ENCODE measurements at places on chromosomes 5 and 9.

DNA sequence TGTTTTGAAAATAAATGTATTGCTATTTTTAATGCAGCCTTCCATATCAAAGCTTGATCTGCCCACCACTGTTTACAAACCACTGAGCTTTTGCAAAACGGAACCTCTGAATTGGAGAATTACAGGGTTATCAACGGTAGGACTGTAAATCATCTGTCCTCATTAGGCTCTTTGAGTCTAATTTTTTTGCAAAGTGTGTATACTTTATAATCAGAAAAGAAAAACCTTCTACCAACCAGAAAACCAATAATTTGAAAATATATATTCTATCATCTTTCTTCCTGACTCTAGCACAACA lies 6.8 kb upstream of the SLC2A8 start:
- no peak for DNase-seq

GRCh38 chr9:123356851-123357742 lies 1.1 kb downstream of the CRB2 start:
- DNase-seq = no peak

- DNase-seq = peak; percentile 32
These were observed 45.3 kb downstream of the SLC36A1 start for GRCh38 chr5:151492729-151493128.

DNA sequence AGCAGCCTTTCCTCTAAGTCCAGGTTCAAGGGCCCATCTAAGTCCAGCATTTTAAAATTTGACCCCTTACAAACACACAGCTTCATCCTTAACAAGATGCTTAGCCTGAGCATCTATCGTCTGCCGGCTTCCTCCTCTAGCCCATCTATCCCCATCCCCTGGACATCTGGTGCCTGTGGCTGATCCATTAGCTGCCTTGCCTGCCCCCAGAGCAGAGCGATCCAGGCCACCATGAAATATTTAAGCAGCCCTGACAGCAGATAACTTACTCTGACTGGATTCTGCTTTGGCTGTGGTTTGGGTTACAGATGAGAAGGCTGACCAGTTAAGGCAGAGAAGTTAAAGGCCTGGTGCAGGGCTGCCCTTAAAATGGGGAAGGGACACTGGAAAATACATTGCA lies 30.9 kb upstream of the CPEB4 start:
- DNase-seq = no peak

- peak; percentile 51 for DNase-seq
These were observed 378 bp downstream of the DROSHA start for GRCh38 chr5:31531543-31531887.

GRCh38 chr9:115635680-115636383 lies 517.8 kb upstream of the PAPPA start:
- no peak for DNase-seq

GRCh38 chr5:108143581-108143980 lies 238.3 kb downstream of the FBXL17 start:
- DNase-seq = no peak

- DNase-seq = no peak
These were observed 72.8 kb downstream of the PRRT1B start for GRCh38 chr9:131618071-131618479.

DNA sequence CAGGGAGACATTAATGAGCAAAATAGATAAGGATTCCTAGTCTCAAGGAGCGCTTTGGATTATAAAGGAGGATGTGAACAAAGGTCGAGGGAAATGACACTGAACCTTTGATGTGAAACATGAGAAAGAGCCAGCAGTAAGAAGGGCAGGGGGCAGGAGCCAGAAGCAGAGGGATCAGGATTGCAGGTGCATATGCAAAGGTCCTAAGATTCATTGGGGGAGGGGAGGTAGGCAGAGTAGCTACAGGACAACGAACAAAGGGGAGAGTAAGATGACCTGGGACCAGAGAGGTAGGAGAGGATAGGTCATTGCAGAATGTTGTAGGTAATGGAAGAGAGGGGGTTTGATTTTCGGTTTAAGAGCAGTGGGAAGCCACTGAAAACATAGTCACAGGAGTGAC lies 129.2 kb upstream of the TRPM3 start:
- no peak for DNase-seq

DNA sequence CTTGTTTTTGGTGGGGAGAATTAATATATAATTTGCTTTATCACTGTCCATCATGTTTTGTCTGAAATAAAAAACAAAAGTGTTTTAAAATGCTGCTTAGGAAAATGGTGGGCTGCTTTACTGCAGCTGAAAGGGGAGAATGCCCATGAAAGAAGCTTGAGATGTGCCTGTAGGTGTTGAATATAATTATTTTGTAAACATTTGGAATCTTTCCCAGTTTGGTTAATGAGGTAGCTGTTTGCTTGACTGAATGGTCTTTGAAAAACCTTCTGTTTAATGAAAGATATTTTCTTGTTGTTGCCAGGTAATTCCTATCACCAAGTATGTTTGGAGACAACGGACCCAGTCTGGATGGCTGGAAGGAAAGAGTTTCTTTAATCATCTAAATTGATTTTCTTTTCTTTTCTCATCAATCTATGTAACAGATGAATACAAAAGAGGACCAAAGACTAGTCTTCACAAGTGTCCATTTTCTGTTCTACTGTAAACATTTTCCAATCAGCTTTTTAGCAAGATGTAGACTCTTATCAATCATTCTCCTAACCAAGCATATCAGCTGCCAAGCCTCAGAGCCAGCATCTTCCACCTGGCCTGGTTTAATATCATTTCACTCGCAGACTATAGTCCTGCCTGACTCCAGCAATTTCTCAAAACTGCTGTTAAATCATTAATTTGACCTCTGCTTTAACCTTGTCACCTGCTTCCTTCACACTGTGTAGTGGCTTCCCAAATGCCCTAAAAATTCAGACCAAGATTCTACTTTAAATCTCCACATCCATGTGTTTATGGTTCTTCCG lies 441.2 kb upstream of the CHD1 start:
- no peak for DNase-seq

GRCh38 chr5:115306011-115306536 lies 9.6 kb upstream of the CCDC112 start:
- no peak for DNase-seq

DNA sequence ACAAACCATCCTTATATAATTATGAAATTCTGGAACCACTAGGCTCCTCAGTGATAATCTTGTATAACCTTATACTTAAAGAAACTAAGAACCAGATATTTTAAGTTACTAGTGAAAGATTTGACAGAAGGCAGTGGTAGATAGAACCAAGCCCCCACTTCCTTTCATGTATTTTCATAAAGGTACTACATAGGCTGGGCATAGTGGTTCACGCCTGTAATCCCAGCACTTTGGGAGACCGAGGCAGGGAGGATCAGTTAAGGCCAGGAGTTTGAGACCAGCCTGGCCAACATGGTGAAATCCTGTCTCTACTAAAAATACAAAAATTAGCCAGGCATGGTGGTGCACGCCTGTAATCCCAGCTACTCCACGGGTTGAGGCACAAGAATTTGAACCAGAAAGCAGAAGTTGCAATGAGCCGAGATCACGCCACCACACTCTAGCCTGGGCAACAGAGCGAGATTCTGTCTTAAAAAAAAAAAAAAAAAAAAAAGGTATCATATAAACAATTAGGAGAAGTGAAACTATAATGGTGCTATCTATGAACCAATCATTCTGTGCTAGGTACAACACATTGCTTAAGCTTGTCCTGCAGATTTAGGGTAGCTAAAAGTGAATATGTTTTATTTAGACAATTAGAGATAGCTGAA lies 27.9 kb upstream of the DTWD2 start:
- peak; percentile 70 for DNase-seq

- DNase-seq = peak; percentile 23
These were observed 111.2 kb upstream of the IL12B start for GRCh38 chr5:159441441-159441840.

DNA sequence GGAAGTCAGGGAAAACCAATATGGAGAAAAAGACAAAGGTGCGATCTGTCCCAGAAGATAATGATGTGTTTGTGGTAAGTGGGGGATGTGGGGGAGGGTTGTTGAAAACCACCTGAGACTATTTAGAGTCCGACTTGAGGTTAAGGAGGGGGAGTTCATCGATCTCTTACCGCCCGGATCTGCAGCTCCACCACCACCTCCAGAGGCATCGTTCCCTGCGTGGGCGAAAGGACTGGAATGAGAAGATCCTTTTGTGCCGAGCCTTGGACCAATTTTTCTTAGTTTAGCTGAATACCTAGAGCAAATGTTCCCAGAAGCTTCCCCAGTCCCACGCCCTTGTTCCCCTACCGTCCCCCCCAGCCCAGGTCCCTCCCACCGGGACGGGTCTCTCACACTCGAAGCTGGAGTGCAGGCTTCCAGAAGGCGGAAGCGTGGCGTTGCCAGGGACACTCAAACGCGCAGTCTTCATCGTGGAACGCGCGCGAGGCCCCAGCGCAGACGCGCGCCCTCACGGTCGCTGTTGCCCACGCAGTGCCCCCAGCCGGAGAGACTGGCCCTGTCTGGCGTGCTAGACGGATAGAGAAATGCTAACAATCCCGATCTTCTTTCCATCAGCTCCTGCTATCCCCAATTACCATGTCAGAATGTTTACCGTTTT lies at the start of gene SPATA6L:
Gene SPATA6L, minus strand, starts transcription at position 439 of the 658 bp plus-strand sequence. Its CDS starts 230 bp downstream, at position 209.
- DNase-seq = no peak

DNA sequence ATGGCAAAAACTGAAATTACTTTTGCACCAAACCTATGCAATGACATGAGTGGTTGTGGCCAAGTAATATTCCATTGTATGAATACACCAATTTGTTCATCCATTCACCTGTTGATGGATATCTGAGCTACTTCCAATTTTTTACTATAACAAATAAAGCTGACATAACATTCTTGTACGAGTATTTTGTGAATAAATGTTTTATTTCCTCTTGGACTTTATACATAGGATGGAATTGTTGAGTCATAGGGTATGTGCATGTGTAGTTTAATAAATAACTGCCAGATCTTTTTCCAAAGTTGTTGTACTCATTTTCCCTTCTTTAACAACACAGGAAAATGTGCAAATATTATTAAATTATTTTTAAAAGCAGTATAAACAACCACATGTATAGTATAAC lies 146.1 kb upstream of the ZNF462 start:
- DNase-seq = no peak

GRCh38 chr9:132486706-132487350 lies 76.8 kb downstream of the CFAP77 start:
- no peak for DNase-seq

GRCh38 chr9:74036549-74037231 lies 460.4 kb upstream of the RORB start:
- peak; percentile 73 for DNase-seq

GRCh38 chr5:119354537-119355243 lies 1.1 kb upstream of the TNFAIP8 start:
- DNase-seq = peak; percentile 28

GRCh38 chr5:56910210-56910965 lies 992 bp downstream of the SETD9 start:
- peak; percentile 72 for DNase-seq

- peak; percentile 79 for DNase-seq
These were observed 25.3 kb downstream of the SMU1 start for GRCh38 chr9:33051144-33051543.

GRCh38 chr9:107815782-107816560 lies 326.4 kb upstream of the KLF4 start:
- DNase-seq = no peak

DNA sequence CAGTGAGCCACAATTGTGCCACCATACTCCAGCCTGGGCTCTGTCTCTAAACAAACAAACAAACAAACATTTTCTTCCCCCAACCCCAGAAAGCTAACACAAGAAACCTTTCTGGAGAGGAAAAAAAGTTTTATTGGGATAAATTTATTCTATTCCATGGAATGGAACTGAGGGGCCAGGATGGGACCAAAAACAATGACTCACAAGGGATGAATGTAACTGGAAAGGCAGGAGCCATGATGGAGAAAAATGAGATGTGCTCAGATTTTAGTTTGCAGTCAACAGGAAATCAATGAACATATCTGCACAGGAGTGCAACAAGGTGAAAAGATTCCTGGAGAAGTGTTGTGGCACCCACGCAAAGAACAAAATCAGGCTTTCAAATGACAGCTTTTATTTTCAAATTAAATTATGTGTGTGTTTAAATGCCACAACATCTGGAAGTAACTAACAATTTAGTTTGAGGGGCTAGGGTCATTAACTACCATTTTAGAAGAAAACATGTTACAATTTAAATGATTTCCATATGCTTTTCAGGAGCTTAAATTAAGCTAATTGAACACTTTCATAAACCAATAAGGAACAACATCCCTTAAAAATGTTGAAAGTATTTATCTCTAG lies 208.6 kb downstream of the TSSK1B start:
- DNase-seq = no peak

DNA sequence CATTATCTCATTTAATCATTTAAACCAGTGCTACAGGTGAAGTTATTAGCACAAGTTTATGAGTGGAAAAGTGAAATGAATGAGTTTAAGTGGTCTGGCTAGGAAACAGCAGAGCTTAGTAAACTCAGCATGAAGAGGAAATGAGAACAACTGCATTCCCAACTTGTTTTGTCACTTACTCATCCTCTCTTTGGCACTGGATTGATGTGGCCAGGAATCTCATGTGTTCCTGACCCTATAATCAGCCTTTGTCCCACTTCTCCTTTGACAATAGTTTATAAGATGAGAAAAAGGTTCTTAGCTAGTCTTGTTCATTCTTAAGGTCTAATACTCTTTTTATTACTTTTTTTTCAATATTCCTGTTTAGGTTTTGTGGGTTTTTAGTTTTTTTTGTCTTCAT lies 559.2 kb upstream of the TLE4 start:
- no peak for DNase-seq

- DNase-seq = no peak
These were observed 148.6 kb upstream of the ELL2 start for GRCh38 chr5:96110300-96110699.

DNA sequence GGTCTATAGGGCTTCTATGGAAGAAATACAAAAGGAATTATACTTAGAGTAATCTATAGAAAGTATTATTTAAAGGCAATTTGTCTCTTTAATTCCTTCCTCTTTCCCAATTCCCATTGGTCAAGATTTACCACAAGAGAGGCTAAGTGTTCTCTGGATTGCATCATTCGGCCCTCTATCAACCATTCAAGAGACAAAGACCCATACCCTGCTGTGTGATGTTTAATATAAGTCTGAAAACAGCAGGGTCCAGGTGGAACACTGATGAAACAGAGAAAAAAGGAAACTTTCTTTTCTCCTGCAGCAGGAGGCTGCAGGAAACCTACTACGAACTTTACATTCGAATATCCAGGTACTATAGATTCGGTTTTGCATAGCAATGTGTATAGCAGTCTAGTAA lies 323.4 kb downstream of the CHSY3 start:
- DNase-seq = peak; percentile 62

GRCh38 chr5:147754372-147755122 lies 28.0 kb downstream of the JAKMIP2 start:
- no peak for DNase-seq

DNA sequence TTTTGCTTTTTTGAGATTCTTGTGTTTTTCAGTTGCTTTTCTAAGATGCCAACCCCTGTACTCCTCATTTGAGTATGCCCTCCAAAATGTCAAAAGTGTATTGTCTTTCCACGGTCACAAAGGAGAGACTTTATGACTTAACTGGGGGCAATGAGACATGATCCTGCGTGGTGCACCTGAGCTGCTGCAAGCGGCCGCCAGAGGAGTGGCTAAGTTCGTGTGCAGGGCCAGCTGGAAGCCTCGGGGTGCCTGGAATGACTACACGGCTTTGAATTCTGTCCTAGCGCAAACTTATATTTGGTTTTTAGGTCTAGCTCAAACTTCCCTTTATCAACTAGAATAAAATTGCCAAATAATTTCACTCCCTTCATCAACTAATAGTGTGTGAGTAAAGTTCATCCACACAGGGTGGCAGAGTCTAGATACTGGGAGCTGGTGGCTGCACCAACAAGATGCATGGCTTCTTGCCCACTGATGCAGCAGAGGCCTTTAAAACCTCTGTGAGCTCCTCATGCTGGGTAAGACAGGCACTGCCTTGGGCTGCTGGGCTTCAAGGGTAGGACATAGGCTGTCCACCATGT lies 4.7 kb downstream of the GADD45G start:
- DNase-seq = no peak
